ENCODE measurements at places on chromosomes 7 and 10.

DNA sequence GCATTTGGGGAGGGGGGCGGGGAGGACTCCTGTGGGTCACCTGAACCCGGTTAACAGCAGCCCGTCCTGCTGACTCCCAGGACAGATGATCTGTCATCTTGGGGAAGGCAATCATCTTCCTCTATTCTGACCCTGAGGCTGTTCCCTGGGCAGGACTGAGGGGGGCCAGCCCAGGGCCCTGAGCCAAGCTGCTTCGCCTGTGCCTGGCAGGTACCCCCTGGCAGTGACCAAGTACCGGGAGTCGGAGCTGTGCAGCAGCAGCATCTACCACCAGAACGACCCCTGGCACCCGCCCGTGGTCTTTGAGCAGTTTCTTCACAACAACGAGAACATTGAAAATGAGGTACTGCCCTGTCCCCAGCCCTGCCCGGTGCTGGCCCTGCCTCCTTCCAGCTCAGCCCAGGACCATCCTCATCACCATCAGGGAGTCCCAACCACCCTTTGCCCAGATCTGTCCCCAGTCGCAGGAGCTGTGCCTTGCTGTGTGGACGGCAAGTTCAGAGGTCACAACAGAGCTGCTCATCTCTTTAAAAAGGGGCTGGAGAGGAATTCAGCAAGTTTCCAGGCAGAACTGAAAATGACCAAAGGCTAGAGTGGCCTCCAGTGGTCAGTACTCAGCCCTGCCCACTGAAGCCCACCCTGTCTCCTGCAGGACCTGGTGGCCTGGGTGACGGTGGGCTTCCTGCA, 8.1 kb downstream of the AOC1 start:
- DNase-seq: no peak

GRCh38 chr7:73728551-73728950, 9.1 kb upstream of the STX1A start:
- DNase-seq: no peak

- no peak for DNase-seq
Observed at GRCh38 chr7:48887500-48887899, 36.8 kb upstream of the CDC14C start.

- no peak for DNase-seq
Observed at GRCh38 chr10:6399231-6399741, 180.8 kb downstream of the PRKCQ start.

DNA sequence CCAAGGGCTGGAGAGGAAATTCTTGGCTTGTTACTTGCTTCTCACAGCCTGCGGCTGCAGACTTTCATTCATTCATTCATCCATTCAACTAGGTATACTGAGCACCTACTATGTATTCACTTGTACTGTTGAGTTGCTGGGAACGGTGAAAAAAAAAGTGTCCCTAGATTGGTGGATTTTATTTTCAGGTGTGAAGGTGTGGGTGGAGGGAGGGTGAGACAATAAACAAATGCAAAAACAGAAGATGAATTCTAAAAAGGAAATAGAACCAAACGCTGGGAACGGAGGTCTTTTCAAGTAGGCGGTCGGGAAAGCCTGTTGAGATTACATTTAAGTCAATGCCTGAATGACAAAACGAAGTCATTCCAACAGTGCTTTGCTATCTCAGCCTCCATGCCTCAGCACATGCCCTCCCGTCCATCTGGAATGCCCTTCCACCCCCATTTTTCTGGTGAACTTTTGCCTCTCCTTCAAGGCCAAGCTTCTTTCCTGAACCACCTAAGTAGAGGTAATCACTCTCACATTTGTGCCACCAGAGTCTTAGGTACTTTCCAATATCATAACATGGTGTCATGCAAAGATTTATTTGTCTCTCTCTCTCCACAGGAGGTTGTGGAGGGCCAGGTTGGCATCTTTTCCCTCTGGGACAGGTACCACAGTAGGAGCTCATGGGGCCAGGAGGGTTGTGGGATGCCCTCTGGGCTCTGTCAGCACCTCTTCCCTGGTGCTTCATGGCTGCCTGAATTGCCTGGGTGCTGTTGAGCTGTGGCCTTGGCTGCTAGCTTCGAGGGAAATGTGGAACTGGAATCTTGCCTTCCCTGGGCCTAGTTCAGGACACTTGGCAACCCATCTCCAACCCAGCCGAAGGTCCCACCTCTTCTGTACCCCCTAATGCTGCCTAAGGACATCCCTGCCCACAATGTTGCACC, 5.5 kb downstream of the NKX2-3 start:
- DNase-seq: no peak

DNA sequence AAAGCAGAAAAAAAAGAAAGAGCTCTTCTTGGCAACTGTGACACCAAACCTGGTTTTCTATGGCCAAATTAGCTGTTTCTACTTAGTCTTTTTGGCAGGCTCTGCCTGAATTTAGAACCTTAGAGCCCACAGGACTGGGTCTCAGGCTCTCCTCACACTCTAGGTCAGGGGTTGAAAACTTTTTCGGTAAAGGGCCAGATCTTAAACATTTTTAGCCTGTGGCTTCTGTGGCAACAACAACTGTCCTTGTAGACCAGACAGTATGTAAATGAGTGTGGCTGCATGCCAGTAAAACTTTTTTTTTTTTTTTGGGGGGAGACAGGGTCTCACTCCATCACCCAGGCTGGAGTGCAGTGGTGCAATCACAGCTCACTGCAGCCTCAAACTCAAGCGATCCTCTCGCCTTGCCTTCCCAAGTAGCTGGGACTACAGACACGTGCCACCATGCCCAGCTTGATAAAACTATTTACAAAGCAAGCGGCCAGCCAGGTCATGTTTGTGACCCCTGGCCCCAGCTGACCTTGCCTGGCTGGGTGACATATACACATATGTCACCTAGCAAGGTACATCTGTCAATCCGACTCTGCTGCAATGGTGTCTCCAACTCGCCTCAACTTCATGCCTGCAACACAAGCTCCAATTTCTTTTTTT, 17.4 kb downstream of the KPNA7 start:
- no peak for DNase-seq

DNA sequence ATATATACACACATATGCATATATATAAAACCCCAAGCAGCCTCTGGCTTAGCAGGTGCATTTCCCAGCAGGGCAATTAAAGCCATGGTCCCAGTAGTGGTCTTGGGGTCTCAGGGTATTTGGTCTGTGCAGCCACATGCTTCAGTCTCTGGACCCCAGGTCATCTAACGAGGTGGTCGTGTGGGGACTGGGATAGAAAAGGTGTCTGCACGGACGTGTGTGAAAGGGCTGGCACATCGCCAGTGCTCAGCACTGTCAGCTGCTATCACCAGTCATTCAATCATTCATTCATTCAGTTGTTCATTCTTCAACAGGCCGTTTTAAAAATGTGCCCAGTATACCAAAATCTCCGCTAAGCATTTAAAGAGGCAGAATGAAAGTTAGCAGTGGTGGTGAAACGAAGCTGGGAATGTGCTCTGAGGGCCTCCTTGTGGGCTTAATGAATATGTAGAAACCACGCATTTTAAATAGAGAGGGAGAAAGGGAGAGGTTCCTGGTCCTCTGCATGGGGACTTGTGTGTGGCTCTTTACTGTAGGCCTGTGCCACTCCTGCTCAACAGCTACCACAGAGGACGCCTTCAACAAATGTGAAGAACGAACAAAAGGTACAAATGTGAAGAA, 170.4 kb downstream of the EGFR start:
- DNase-seq: no peak

GRCh38 chr10:7532723-7533498, 122.1 kb upstream of the SFMBT2 start:
- no peak for DNase-seq

- DNase-seq: no peak
Observed at GRCh38 chr10:88178758-88179157, 315.3 kb downstream of the PTEN start.

DNA sequence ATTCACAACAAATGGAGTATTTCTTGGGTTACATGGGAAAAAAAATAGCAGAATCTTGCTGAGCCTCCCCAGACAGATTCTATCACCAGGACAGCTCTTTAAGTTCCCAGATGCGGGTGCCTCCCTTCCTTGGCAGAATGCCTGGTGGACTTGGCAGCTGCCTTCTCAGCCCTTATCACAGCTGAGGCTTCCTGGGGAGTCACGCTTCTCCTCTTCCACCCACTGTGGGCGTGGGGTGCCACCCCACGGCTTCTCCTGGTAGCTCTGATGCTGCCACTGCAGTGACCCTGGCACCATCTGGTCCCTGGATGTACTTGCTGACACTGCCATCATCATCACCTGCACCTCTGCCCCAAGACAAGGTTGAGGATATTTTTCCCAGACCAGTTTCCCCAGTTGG, 16.2 kb upstream of the NME8 start:
- DNase-seq: peak; percentile 70

- DNase-seq: peak; percentile 13
Observed at GRCh38 chr7:157502701-157503111, 165.9 kb downstream of the DNAJB6 start.

- DNase-seq: no peak
Observed at GRCh38 chr10:61465901-61466632, 12.9 kb upstream of the TMEM26 start.

- DNase-seq: no peak
Observed at GRCh38 chr7:113394856-113395255, 276.5 kb upstream of the SMIM30 start.

- no peak for DNase-seq
Observed at GRCh38 chr7:815284-816216, 16.7 kb upstream of the SUN1 start.

GRCh38 chr10:90458054-90458453, 399.8 kb downstream of the HTR7 start:
- DNase-seq: peak; percentile 13

GRCh38 chr7:64892666-64893309, 10.3 kb upstream of the ZNF273 start:
- no peak for DNase-seq

- no peak for DNase-seq
Observed at GRCh38 chr7:147443942-147444341, 1146.6 kb upstream of the C7orf33 start.

- no peak for DNase-seq
Observed at GRCh38 chr7:69364813-69365643, 233.2 kb upstream of the AUTS2 start.

GRCh38 chr7:75663302-75663907, 75.3 kb downstream of the HIP1 start:
- DNase-seq: no peak

- no peak for DNase-seq
Observed at GRCh38 chr10:15214237-15214636, 45.7 kb upstream of the NMT2 start.

GRCh38 chr7:29866490-29866930, 60.2 kb downstream of the WIPF3 start:
- peak; percentile 45 for DNase-seq

- DNase-seq: peak; percentile 60
Observed at GRCh38 chr10:99966306-99966705, 43.4 kb downstream of the DNMBP start.

DNA sequence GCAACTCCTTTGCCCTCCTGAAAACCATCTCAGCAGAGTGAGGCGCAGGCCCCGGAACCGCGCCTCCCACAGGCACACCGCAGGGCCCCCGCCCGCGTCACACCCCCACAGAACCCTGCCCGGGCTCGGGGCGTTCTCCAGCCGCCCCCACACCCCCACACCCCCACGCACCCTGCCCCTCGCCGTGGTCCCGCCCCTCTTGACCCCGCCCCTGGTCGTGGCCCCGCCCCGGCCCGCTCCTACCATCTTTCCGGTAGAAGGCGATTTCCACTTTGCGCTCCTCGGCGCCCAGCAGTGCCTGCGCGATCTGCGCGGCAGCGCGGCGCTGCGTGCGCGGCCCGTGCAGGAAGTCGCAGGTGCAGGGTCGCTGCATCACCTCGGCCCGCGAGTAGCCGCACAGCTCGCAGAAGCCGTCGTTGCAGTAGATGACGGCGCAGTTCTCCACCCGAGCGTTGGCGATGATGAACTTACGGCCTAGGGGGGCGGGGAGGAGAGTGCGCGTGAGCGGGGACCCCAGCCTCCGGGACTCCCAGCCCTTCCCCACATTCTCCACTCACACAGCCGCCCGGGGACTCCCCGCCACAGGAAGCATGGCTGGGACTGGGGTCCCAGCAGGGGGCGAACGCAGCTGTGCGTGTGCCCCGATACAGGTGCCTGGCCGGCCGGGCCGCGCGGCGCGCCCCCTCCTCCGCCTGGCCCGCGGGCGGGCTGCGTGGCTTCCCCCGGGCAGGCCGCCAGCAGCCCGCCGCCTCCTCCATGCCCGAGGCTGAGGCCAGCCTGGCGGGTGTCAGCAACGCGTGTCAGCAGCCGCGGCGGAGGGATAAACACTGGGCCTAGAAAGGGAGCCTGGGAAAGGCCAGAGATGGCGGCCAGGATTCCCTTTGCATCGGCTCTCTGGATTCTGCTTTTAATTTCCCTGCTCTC, 3.4 kb downstream of the KCNH2 start:
- DNase-seq: no peak

DNA sequence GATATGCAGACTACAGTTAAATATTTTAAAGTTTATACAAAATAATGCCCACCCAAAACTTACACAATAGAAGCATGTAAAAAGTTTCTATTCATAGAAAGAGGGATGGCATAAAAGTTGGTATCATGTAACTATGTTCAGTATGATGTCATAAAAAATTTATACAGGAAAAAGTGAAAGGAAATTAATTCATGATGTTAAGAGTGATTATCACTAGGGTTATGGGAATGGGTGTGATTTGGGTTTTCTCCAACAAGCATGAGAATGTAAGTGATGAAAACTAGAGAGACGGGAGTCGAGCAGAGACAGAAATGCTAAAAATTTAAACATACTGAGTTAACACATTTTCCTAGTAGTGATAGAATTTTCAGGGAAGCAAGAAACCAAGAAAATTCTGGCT, 52.7 kb downstream of the GDI2 start:
- peak; percentile 26 for DNase-seq

- DNase-seq: no peak
Observed at GRCh38 chr7:157851501-157852067, 514.8 kb downstream of the DNAJB6 start.

- DNase-seq: peak; percentile 3
Observed at GRCh38 chr10:116211682-116212081, 61.3 kb downstream of the GFRA1 start.

DNA sequence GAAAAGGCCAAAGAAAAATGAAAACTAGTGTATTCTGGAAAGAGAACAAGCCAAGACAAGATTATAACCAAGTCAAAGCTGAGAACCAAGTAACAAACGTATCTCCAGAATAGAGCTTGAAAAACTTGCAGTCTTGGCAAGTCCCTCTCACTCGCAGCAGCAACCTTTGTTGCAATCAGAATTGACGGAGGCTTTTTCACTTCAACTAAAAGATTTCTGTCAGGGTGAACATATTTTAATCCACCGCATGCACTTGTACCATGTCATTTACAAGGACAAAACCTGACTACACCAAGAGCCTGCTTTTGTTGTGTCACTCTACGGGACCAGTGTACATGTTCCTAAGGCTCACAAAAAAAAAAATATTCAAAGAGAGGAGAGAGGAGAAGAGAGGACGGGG, 122.0 kb downstream of the CHCHD3 start:
- DNase-seq: no peak
